SHP77 (cell line): ENCODE measurements at places on chromosomes 1 and 21.

GRCh38 chr1:40380817-40381216 is 7.3 kb downstream of the SMAP2 start:
- no peak for DNase-seq

GRCh38 chr1:33433509-33434362 is 2.8 kb upstream of the PHC2 start:
- DNase-seq, result no peak

- no peak for DNase-seq
Measured at GRCh38 chr1:219445864-219446263, 167.0 kb downstream of the ZC3H11B start.

- DNase-seq, result no peak
Measured at GRCh38 chr1:15820478-15820877, 13.0 kb upstream of the UQCRHL start.

DNA sequence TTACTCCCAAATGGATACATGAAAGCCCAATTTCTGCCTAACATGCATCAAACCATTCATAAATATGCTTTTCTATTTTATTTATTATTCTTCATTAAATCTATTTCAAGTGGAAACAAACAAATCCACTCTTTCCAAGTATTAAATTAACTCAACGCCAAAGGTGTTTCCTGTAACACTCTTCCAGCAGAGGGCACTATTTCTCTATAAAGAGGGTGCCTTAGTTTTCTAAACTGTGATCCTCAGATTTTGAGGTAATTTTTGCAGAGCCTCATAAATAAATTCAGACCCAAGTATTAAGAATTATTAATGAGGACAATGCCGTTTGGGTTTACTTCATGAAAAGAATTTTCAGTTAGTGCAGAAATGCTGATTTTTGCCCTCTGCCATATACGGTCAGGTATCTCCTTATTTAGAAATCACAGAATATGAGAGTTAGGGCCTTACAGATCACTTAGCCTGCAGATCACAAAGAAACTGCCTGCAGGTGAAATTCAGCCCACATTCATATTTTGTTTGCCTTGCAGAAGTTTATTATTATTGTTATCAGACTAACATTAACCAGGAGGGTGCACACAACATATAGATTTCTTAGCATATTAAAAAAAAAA is 40.1 kb upstream of the MYSM1 start:
- DNase-seq, result peak; percentile 49
